ENCODE measurements at places on chromosomes 6 and 20. TPM values are rescaled to one million over a fixed set of nuclear protein-coding genes. Genes with fewer than 3 reads are reported as not detected.

TFAP2A gene
- 0.99 TPM for total RNA-seq

RPN2 gene
- 269 TPM for total RNA-seq

CLPSL1 gene
- total RNA-seq, result not detected

NKX2-4 gene
- not detected for total RNA-seq

GNAS gene
- 683 TPM for total RNA-seq

DNA sequence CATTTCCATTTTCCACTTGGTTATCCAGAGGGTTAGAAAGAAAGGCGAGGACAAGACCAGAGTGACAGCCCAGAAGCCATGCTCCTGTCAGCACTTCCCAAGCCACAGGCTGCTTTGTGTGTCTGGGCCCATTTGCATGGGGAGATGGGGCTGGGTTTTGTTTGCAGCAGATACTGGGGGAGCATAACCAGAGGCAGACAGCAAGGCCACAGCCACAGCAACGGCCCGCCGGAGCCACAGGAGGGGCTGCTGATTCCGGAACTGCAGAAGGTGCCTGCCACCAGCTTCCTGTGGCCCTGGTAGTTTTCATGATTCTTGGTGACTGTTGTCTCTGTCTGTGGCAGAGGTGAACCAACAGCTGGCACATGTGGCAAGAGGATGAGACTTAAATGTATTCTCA lies 106.6 kb downstream of the DLL1 start:
- no peaks in the 10 kb centered on the region for H3K4me1 ChIP-seq
- DNase-seq, result peak; percentile 9
- no peaks in the 10 kb centered on the region for H3K27me3 ChIP-seq
- H3K27ac ChIP-seq, result no peak overlapping the region
- H3K4me3 ChIP-seq, result no peak overlapping the region
- H3K36me3 ChIP-seq, result no peaks in the 10 kb centered on the region

- H3K4me3 ChIP-seq, result no peak overlapping the region
- H3K36me3 ChIP-seq, result no peaks in the 10 kb centered on the region
- no peak for DNase-seq
- H3K27ac ChIP-seq, result no peak overlapping the region
Measured at GRCh38 chr20:57263801-57264792, 2.3 kb downstream of the BMP7 start.

GRCh38 chr6:72931325-72931887 lies 293.9 kb downstream of the KHDC1L start:
- H3K27me3 ChIP-seq, result no peaks in the 10 kb centered on the region
- no peaks in the 10 kb centered on the region for H3K36me3 ChIP-seq
- no peak overlapping the region for H3K27ac ChIP-seq
- no peak overlapping the region for H3K4me3 ChIP-seq

Measured in colonic mucosa (tissue), 4 donors.